H54 (cell line): ENCODE measurements at places on chromosomes 11 and 22.

DNA sequence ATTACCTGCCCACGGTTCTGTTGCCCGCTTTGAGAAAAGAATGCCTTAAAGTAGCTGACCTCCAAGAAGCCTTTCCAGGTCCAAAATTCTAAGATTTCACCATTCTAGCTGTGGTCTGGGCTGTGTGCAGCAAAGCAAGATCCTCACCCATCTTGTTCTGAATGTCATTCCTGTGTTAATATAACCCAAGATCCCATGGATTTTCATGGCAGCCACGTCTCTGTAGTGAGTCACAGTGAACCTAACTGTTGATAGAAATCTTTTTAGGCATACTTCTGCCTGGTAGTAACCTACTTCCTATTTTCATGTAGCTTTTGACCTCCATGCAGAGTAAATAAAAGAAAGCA, 210.0 kb downstream of the NAV2 start:
- no peak for DNase-seq

GRCh38 chr22:38284042-38284402, 11.2 kb upstream of the TMEM184B start:
- no peak for DNase-seq

DNA sequence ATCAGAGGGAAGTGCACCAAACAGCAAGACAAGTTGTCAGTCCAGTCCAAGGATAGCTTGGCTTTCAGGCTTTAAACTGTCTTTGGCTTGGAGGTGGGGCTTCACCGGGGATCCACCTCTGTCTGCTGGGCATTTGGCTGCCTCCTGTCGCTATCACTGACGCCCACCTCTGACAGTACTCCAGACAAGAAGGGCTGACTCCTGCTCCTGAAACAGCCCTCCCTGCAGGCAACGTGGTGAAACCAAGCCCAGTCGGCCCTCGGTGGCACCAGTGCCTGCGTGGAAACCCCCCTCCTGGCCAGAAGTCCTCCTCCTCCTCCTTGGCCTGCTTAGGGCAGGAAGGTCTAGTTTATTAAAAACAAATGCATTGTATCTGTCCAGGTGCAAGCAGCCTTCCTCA, 16.9 kb downstream of the DHCR7 start:
- no peak for DNase-seq

DNA sequence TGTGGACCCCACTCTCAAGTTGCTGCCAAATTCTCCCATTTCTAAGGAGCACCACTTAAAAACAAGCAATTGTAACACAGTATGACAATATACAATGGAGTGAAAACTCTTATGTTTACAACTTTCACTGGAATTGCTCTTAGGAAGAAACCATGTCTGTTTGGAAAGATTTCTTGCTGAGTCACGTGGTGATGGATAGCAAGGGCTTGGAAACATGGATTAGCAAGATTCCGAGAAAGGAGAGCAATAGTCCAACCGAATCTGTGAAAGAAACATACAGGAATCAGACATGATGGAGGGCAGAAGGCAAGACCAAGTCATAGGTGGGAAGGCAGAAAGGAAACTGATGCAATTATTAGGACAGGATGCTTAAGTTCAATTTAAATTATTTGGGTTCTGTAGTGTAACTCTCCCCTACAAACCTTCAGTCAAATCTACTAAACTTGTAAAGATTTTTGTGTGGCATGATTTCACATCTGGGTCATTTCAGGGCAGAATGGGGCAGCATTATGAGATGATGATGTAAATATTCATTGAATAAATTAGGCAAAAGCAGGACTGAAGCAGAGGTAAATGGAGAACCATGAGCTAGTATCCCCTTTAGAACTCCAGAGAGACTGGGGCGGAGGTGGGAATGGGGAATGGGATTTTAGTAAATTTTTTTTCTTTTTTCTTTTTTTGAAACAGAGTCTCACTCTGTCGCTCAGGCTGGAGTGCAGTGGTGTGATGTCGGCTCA, 27.8 kb upstream of the THY1 start:
- no peak for DNase-seq

GRCh38 chr22:36277482-36278291, 24.8 kb downstream of the APOL1 start:
- no peak for DNase-seq

DNA sequence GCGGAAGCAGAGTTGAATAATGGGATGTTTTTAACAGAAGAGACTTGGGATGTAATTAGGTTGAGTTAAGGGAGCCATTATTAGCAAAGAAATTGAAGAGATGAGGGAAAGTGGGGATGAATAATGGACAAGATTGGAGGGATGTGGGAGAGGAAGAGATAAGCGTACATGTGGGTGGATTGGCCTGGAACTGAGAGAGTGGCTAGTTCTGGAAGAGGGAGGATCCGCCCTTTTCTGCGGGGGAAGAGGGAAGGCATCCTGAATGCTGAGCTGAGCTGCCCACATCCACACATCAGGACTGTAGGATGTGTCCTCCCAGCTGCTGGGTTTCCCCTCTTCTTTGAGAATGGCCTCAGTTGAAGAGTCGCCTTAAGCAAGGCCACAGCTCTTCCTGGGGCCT, 68.3 kb upstream of the CADM1 start:
- no peak for DNase-seq
